ENCODE measurements at places on chromosomes 5 and 9.

DNA sequence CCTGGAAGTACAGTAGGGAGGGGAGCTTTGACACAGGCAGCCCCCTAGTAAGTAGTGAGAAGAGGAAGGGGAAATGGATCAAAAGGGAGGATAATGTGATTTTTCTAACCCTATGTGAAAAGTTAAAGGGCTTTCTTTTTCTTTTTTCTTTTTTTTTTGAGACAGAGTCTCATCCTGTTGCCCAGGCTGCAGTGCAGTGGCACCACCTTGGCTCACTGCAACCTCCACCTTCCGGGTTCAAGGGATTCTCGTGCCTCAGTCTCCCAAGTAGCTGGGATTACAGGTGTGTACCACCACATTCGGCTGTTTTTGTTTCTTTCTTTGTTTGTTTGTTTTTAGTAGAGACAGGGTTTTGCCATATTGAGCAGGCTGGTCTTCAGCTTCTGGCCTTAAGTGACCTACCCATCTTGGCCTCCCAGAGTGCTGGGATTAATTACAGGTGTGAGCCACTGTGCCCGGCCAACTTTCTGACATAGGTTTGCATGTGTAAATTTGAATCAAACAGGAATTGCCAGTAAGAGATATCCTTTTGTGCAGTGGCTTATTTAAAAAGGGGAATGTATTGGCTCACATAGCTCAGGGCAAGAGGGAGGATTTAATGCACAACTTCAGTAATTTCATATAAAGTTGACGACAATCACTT lies 13.4 kb upstream of the PRDM6 start:
- no peak for DNase-seq

GRCh38 chr9:93431539-93432105 lies 19.9 kb upstream of the FAM120A start:
- DNase-seq: no peak

DNA sequence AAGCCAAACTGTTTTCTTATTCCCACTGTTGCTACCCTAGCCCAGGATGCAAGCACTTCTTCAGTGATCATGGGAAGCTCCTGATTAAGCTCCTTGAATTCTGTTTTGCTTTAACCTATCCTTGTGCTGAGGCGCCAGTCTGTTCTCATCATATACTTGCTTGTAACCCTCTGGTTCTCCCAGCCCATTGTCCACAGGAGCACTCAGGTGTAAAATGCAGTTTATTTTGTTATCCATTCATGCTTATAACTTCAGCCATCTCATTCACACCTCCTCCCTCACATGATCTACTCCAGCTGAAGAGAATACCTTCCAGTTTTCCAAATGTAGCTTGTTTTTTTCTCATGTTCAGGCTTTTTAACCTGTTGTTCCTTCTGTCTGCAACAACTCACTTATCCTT lies 402.1 kb upstream of the BRINP1 start:
- no peak for DNase-seq

DNA sequence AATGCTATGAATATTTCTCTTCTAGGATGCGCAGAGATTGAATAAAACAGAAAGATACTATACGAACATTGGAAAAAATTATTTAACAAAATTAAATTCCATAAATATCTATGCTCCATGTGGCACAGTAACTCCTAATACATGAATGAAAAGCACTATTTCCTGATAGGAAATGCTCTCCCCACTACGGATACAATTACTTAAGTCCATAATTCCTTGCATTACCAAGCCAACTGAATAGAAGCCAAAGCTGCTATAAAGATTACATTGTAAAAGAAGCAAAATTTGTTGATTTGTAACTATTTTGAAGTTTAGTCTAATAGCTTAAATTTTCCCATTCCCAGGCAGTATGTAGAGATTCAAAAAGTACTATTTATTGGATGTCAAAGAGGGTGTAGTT lies 61.8 kb upstream of the SNX2 start:
- DNase-seq: no peak

- no peak for DNase-seq
These were observed 129.9 kb upstream of the MOCS2 start for GRCh38 chr5:53239301-53239990.

GRCh38 chr9:124342776-124343485 lies 72.3 kb downstream of the PSMB7 start:
- DNase-seq: no peak

- no peak for DNase-seq
These were observed 291.0 kb downstream of the DOCK8 start for GRCh38 chr9:505741-506059.

DNA sequence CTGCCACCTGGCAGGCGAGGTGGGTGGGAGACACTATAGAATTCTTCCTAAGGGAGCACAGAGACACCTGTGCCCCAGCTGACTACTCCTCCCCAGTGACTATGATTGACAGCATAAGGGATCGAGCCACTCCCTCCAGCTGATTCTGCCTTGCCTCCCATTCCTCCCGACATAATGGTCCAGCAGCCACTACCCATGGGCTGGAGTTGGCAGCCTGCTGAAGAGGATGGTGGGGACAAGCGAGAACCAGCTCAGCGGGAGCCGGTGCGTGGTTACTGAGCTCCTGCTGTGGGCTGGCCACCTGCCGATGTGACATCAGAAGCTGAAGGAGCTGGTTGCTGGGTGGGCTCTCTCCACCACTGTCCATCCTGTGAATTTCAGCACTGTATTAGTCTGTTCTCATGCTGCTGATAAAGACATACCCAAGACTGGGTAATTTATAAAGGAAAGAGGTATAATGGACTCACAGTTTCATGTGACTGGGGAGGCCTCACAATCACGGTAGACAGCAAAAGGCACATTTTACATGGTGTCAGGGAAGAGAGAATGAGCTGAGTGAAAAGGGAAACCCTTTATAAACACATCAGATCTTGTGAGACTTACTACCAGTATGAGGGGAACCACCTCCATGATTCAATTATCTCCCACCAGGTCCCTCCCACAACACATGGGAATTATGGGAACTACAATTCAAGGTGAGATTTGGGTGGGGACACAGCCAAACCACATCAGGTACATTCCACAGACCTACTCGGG lies 12.1 kb upstream of the NCS1 start:
- no peak for DNase-seq

GRCh38 chr9:81598123-81598497 lies 91.2 kb downstream of the TLE1 start:
- DNase-seq: no peak

GRCh38 chr9:14340994-14341393 lies 27.1 kb upstream of the NFIB start:
- DNase-seq: no peak

DNA sequence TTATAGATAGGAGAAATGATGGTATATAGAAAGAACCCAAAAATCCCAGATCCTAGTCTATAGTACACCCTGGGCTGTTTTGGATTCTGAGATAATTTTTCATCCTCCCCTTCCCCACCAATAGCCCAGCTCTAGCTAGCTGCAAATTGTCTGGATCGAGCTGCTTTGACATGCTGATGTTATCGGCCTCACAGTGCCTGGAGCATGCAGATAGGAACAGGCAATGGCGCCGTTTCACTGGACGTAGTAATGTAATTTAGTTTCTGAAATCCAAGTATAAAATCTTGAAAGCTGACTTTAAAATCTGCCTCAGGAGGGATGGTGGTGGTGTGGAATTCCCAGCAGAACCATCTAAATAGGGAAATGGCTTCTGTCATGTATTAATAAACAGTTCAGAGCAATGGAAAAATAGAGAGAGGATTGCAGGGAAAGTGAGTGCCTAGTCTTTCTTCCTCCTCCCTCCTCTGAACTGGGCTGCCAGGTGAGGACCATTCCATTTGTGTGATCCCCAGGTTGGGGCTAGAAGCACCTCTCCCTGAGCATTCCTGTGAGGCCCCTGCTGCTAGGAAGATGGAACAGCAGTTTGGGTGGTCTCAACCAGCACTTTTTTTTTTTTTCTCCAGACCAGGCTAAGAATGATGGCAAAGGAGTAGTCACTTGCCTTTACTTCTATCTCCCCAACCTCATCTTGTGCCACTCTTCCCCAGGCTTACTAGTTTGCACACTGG lies 31.9 kb downstream of the FAM219A start:
- no peak for DNase-seq

DNA sequence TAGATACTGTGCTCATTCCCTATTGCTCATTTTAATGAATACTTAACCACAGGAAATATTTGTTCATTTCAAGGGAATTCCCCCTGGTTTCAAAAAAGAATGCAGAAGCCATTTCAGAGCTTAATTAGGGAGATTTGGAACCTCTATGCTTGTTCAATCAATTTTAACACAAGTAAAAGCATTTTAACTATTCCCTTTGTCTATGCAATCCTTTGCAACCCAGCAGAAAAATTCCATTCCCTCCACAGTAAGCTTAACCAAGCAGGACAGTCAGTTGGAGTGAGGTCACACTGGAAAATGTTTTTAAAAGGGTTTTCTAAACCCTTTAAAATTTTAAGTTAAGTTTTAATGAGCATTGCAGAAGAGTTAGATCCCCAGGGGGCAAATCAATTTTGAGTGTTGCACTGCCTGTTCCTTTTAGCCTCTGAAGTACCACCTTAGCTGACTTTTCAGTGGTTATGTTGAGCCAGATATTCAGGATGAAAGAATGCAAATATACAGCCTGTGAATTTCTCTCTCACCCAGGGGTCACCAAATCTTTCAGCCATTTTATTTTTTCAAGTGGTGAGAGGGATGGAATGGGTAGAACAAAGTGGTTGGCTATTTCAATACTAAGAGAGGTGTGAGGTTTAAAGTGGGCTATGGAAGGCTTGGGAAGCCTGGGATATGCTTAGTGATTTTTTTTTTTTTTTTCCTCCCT lies 356.2 kb upstream of the NUDT12 start:
- no peak for DNase-seq

DNA sequence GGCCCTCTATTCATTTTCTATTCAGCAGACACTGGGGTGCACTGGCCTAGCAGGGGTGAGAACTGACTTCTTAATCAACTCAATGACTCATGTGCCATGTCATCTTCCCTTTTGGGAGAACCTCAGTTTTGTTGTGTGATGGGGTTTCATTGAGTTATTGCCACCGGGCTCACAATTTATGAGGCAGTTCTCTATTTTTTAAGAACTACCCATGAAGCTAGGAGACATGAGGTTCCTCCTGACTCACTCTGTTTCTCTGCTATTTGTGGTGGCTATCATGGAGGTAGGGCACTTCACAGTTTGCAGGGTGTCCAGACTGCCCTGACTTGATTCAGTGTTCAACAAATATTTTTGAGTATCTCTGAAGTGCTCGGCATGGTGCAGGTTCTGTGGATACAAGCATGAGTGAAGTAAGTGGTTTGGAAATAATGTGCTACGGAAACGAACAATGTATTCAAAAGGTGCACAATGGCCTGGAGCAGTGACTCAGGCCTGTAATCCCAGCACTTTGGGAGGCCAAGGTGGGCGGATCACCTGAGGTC lies 39.3 kb downstream of the SPARC start:
- no peak for DNase-seq

DNA sequence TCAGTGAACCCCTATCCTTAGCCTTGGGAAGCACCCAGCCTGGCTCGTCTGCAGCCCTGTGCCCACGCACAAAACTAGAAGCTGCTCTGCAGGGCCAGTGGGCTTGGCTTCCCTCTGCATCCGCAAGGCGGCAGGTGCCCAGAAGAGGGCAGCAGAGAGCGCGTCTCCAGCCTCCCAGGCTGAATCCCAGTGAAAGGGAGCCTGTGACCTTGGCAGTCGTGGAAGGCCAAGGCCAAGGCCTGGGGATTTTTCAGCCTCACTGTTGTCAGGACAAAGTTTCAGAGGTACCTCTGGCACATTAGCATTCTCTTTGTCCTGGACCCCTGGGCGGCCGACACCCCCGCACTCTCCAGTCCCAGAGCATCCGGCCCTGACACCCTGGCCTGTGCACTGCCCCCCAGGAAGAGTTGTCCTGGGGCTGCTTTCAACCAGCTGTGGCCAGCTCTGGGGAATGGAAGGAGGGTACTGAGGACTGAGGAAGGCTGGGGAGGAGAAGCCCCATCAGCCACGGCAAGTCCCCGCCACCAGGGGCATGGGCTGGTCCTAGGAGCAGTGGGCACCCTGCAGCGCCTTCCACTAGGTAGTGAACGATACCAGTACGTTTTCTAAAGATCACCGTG lies 63.6 kb upstream of the IL17B start:
- peak; percentile 40 for DNase-seq

GRCh38 chr5:160657068-160657507 lies 194.9 kb downstream of the ATP10B start:
- DNase-seq: no peak

DNA sequence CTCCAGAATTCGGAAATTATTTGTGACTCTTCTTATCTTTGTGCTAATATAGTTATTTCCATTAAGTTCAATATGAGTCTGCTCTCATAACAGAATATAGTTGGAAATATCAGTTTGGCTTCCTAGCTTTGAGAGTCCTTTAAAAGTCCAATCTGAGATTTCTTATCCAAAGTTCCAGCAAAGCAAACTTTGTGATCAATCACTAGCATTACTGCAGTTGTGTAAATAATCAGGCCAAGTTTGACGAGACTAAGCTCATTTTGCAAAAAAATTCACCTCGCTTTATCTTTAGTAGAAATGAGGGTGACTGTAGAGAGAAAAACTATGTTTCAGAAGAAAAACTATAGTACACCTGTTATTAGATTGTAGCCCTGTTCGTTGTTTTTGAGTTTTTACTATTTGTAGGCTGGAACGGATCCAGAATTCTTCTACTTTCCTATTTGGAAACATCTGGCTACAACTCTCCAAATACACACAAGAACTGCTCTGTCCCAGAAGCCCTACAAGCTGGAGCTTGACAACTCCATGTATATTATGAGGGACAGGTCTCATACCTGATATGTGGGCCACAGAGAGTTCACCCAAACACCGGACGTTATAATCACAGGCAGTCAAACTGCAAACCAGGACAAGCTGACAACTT lies 47.8 kb downstream of the RAPGEF1 start:
- no peak for DNase-seq

- DNase-seq: no peak
These were observed 19.2 kb downstream of the SIL1 start for GRCh38 chr5:139178935-139179334.

- no peak for DNase-seq
These were observed 835.5 kb downstream of the TLE4 start for GRCh38 chr9:80407220-80407619.

GRCh38 chr5:128695791-128696530 lies 157.9 kb upstream of the FBN2 start:
- no peak for DNase-seq

- peak; percentile 15 for DNase-seq
These were observed 2.3 kb downstream of the FAM221B start for GRCh38 chr9:35826071-35826701.

- DNase-seq: no peak
These were observed 3.0 kb downstream of the PAX5 start for GRCh38 chr9:37031081-37031480.

GRCh38 chr9:127931092-127931881 lies 710 bp upstream of the PIP5KL1 start:
- DNase-seq: no peak

- DNase-seq: no peak
These were observed 44.7 kb downstream of the FANCC start for GRCh38 chr9:95272830-95273229.

DNA sequence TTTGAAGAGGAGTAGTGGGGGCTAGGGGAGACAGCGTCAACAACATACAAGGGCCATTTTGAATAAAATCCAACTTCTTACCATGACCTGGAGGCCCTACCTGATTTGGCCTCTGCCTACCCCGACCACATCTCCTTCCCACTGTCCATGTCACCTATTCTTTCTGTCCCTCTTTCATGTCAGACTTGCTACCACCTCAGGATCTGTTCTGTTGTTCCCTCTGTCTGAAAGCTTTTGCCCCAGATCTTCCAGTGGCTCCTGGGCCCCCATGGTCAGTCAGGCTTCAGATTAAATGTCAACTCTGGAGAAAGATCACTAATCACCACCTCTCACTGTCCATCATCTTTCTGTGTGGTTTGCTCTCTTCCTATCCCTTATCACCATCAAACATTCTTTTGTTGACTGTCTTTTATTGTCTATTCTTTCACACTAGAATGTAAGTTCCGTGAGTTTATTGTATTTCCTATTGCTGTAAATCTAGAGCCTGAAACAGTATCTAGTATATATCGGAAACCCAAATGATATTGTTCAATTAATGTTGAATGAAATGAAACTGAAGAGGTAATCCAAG lies 31.2 kb upstream of the APC start:
- no peak for DNase-seq
